Bronchus fibroblast of lung (primary cell): ENCODE measurements at places on chromosomes 3 and 15. TPM values are rescaled to one million over a fixed set of nuclear protein-coding genes. Genes with fewer than 3 reads are reported as not detected.

Gene ASB14
- not detected in 2 replicates for total RNA-seq

Gene IGSF11
- not detected in 2 replicates for total RNA-seq

Gene SLC51A
- total RNA-seq = not detected in 2 replicates

Gene CACNA1D
- under 0.01 TPM in 2 replicates for total RNA-seq

Gene MELTF
- 3.7 and 5.2 TPM in 2 replicates for total RNA-seq

Gene IL16
- total RNA-seq = 0.34 and 1.0 TPM in 2 replicates

Gene SMCO1
- 0.15 and 0.34 TPM in 2 replicates for total RNA-seq

Gene RARRES1
- total RNA-seq = 23.5 and 36.8 TPM in 2 replicates

Gene CCDC191
- 0.59 and 1.0 TPM in 2 replicates for total RNA-seq

Gene IMPG2
- under 0.01 TPM in 2 replicates for total RNA-seq

Gene FAM107A
- total RNA-seq = 1.3 TPM in 2 replicates

Gene CKMT1B
- not detected in 2 replicates for total RNA-seq

Gene SV2B
- total RNA-seq = not detected in 2 replicates

Gene SYNPR
- total RNA-seq = not detected in 2 replicates

Gene MST1R
- total RNA-seq = 0.45 and 0.50 TPM in 2 replicates

Gene MYZAP
- 0.15 and 0.17 TPM in 2 replicates for total RNA-seq

Gene PLA2G4E
- not detected in 2 replicates for total RNA-seq

Gene SCAANT1
- not detected in 2 replicates for total RNA-seq

Gene MGA
- total RNA-seq = 7.4 and 7.7 TPM in 2 replicates

Gene CELSR3
- total RNA-seq = 1.3 and 2.7 TPM in 2 replicates

Gene DNASE1L3
- not detected in 2 replicates for total RNA-seq

Gene PRR23B
- not detected in 2 replicates for total RNA-seq

Gene USF3
- total RNA-seq = 4.3 and 5.0 TPM in 2 replicates

Gene CDHR4
- not detected in 2 replicates for total RNA-seq

Gene TPRG1
- 0.17 TPM in 1 of 2 replicates, not detected in the other for total RNA-seq

Gene GP5
- under 0.01 TPM in 1 of 2 replicates, not detected in the other for total RNA-seq

Gene CLRN1
- not detected in 2 replicates for total RNA-seq

Gene CCDC174
- total RNA-seq = 4.8 and 4.9 TPM in 2 replicates
